Kidney glomerular epithelial cell (primary cell): ENCODE measurements at places on chromosomes 7 and 10.

- DNase-seq = no peak
Measured at GRCh38 chr10:82691211-82691610, 816.2 kb downstream of the NRG3 start.

- DNase-seq = no peak
Measured at GRCh38 chr10:14477408-14477710, 146.6 kb upstream of the FRMD4A start.

- DNase-seq = peak; percentile 4
Measured at GRCh38 chr7:44980393-44981034, 1.7 kb upstream of the MYO1G start.

DNA sequence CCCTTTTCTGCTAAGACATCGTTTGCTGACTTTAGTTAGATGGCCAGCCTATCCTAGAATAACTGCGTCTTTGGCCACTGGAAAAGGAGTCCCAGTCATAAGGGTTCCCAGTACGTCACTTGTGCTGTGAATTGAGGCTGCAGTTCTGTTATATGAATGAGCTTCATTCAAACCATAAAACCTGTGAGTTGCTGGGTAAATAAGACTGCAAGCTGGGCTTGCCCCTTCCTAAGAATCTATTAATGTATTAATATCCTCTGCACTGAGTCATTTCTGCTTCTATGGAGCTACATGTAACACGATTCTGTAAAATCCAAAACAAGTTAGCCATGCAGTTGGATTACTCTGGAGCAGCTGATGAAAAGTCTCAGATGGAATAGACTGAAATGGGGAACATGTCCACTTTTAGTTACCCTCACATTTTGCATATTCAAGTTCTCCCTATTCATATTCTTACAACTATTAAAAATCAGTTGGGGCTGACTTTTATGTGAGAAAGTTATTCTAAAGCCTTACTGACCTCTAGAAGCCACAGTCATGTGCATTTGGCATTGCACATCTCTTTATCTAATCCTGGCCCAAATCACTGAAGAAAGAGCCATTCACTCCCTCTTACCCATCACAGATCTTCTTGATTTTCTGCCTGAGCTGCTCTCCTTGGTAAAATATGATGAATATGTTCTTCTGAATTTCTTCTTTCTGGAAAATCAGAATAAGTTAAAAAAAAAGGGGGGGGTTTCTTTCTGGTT lies 41.8 kb upstream of the TMEM213 start:
- DNase-seq = no peak

DNA sequence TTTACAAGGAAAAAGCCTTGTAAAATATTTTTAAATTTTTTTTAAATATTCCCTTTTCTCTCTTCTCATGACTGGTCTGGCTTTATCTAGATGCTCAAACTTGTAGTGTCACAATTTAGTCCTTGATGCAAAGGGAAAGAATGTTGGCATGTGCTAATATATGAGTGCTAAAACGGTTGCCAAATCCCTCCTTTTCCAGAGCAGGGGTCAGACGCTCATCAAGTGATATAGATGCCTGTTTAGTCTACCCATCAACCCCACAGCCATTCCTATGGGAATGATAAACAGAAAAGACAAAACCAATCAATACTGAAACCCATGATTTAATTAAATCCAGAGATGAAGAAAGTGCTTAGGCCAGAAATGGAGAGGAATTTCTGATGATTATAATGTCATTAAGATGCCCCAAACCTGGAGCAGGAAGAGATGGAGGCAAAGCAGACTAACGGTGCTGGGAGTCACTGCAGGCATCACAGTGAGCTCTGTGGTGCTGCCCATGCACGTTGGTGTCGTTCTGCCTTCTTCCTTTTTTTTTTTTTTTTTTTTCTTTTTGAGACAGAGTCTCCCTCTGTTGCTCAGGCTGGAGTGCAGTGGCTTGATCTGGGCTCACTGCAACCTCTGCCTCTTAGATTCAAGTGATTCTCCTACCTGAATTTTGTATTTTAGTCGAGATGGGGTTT lies 210.1 kb upstream of the STK17A start:
- no peak for DNase-seq

GRCh38 chr7:90212149-90212495 lies 582 bp downstream of the STEAP2 start:
- DNase-seq = no peak

DNA sequence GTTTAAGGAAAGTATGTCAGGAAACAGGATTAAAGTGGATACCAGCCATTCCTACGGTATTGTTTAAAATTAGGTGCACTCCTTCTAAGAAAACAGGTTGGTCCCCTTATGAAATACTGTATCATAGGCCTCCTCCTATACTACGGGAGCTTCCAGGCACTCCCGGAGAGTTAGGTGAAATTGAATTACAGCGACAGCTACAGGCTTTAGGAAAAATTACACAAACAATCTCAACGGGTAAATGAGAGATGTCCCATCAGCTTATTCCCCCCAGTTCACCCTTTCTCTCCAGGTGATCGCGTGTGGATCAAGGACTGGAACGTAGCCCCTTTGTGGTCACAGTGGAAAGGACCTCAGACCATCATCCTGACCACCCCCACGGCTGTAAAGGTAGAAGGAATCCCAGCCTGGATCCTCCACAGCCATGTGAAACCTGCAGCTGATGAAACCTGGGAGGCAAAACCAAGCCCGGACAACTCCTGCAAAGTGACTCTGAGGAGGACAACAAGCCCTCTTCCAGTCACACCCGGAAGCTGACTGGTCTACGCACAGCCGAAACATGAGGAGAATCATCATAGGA lies 25.1 kb upstream of the GHITM start:
- peak; percentile 28 for DNase-seq

DNA sequence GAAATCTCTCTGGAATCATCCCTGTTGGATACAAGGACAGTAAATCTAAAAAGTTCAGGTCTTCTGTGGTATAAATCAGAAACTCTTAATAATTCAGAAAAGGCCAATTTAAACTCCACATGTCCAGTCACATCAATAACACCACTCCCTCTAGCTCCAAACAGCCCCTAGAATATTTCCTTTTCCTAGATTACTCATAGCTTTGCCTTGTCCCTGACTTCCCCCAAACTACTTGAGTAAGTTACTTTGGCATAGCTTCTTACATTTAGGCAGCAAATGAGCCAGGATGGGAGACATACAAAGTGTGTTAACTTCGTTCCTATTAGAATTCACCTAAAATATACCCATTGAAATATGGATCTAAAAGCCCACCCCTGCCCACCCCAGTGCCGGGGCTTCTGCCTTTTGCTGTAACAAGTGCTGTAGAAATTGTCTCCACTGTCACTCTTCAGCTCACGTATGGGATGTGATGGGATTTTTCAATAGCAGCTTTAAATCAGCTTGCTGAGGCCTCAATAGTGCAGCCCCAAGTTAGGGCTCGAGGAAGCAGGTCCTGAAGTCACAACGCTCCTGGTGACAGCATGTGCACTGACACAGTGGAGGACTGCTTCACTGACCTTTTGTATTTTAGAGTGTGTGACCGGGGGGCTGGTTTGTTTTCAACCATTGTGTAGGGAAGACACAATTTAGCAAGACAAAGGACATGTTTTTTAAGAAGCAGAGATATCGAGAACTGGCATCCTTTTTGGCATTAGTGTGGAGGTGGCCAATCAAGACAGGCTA lies 218.2 kb upstream of the KMT2E start:
- no peak for DNase-seq

- no peak for DNase-seq
Measured at GRCh38 chr10:132527339-132528063, 10.1 kb upstream of the INPP5A start.

GRCh38 chr10:86064219-86064618 lies 302.4 kb downstream of the GRID1 start:
- no peak for DNase-seq

GRCh38 chr10:6458814-6459213 lies 121.3 kb downstream of the PRKCQ start:
- DNase-seq = no peak

- DNase-seq = no peak
Measured at GRCh38 chr10:13773496-13774170, 186.9 kb downstream of the PRPF18 start.

DNA sequence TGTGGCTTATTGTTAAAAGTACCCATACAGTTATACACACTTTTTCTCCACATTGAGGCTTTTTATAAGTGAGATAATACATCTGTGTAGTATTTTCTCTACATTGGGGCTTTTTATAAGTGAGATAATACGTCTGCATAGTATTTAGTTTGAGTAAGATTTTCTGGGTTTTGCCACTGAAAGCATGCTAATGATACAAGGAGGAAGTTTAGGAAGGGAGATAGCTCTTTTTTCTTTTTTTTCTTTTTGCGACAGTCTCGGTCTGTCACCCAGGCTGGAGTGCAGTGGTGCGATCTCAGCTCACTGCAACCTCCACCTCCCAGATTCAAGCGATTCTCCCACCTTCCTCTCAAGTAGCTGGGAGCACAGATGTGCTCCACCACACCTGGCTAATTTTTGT lies 13.3 kb downstream of the FAM107B start:
- no peak for DNase-seq

DNA sequence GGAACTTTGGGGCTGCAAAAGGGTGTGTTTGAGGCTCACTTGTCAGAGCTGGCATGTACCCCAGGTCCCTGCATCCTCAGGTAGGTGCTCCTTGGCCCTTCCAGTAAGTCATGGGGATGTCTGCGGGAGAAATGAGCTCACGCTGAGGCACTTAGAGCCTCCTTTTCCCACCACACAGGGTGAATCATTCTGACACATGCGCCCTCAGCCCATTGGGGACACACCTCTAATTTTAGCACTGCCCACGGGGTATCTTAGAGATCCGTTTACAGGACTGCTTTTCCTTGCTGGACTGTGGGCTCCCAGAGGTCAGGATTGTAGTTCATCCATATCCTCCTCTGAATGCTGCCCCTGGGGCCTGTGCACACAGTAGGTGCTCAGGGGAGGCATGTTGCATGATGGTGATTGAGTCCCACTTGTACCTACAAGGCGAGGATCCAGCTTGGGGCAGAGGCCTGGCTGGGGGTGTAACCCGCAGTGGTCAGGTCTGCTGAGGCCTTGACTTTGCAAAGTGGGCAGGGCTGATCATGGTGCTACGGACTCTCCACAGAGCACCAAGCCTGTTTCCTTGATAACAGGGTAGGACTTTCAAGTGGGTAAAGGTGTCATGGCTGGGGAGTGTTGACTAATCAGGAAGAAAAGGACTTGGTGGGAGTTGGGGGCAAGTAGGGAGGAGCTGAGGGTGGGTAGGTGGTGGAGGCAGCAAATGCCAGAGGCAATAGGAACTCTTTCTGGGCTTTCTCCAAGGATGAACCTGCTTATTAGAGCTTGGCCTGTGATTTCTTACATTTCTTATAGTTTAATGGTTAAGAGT lies 5.8 kb downstream of the TSPAN15 start:
- no peak for DNase-seq

- peak; percentile 3 for DNase-seq
Measured at GRCh38 chr10:91198781-91199180, 21.7 kb upstream of the PCGF5 start.

DNA sequence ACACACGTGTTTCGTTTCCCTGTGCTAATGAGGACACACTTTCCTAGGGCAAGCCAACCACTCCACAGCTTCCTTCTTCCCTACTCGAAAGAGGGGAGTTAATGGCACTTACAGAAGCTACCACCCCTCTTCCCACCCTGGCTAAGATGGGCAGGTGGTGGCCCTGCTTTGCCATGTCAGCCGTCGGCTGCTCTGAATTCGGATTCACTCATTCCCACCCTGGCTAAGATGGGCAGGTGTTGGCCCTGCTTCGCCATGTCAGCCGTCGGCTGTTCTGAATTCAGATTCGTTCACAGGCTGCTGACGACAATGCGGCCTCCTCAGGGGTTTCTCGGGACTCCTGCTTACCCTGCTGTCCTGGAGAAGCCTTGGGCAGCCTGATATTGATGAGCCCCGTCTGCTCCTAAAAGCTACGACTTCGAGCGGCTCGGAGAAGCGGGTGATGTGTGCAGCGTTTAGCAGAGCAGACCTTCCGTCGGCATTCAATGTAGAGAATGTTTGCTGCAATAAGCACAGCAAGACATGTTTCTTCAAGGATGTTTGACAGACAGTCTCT lies 56.2 kb upstream of the PPP2R2D start:
- no peak for DNase-seq

DNA sequence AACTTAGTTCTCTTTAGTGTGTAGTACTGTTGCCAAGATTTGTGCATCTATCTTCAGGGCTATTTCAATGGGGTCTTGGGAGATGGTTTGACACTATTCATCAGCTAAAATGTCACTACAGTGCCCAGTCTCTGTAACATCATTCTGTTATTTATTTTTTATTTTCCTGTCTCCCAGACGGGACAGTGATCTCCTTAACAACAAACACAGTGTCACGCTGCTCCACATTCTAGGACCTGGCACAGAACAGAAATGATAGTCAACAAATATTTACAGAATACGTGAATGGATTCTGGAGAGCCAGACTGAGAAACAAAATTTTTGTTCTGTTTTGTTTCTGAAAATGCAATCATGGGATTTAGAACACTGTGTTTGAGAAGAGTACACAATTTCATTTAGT lies 937.7 kb upstream of the LRRN3 start:
- no peak for DNase-seq

DNA sequence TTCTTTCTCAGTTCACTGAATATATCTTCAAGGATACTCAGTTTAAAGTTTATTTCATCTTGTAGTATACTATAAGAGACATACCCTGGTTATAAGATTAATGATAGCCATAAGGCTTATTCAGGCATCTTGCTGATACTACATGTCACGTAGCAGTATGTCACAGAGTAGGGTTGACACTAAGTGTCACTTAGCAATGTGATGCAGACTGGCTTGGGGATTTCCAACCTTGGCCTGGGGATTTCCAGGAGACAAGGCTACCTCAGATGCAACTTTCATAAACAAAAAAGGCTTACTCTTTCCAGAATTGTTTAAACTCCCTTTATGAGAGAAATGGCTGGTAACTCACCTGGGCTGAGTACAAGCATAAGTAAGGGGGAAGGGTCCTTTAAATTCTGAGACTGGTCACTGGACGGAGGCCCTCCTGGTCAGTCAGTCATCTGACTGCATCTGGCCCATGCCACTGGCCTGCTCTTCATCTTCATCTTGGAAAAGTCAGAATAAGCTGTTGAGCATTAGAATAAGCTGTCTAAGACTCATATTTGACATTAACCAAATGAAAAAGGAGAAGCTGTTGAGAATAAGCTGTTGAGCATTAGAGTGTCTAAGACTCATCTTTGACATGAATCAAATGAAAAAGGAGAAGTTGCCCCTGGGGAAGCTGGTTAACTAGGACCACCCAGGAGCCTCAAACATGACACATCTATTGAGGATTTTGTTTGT lies 9.5 kb downstream of the SLC13A1 start:
- no peak for DNase-seq

GRCh38 chr7:67698354-67698753 lies 701.7 kb downstream of the TYW1 start:
- no peak for DNase-seq

- no peak for DNase-seq
Measured at GRCh38 chr10:101776161-101776817, 375 bp upstream of the FGF8 start.

- DNase-seq = no peak
Measured at GRCh38 chr10:62620491-62620890, 184.0 kb upstream of the ADO start.
